Subcutaneous adipose tissue (tissue), 4 donors: ENCODE measurements at places on chromosomes 3 and 15. TPM values are rescaled to one million over a fixed set of nuclear protein-coding genes. Genes with fewer than 3 reads are reported as not detected.

The HRH1 gene
- total RNA-seq = 5.7 TPM

The FXR1 gene
- total RNA-seq = 137 TPM

The GALNT15 gene
- 790 TPM for total RNA-seq

The CELF6 gene
- total RNA-seq = 1.9 TPM

The PLIN1 gene
- total RNA-seq = 1,517 TPM

The ISLR2 gene
- total RNA-seq = 0.44 TPM

The ROBO1 gene
- total RNA-seq = 34.0 TPM

The FAM107A gene
- total RNA-seq = 11.2 TPM

The SLC28A1 gene
- not detected for total RNA-seq

The GRAMD1C gene
- total RNA-seq = 4.0 TPM

The XYLB gene
- 3.6 TPM for total RNA-seq

The GORASP1 gene
- 29.0 TPM for total RNA-seq

The ARPP21 gene
- total RNA-seq = not detected

The DCUN1D1 gene
- total RNA-seq = 55.4 TPM
